ENCODE measurements at places on chromosomes 16 and 17.

GRCh38 chr17:43694081-43694870, 32.6 kb upstream of the MEOX1 start:
- peak; percentile 76 for DNase-seq

DNA sequence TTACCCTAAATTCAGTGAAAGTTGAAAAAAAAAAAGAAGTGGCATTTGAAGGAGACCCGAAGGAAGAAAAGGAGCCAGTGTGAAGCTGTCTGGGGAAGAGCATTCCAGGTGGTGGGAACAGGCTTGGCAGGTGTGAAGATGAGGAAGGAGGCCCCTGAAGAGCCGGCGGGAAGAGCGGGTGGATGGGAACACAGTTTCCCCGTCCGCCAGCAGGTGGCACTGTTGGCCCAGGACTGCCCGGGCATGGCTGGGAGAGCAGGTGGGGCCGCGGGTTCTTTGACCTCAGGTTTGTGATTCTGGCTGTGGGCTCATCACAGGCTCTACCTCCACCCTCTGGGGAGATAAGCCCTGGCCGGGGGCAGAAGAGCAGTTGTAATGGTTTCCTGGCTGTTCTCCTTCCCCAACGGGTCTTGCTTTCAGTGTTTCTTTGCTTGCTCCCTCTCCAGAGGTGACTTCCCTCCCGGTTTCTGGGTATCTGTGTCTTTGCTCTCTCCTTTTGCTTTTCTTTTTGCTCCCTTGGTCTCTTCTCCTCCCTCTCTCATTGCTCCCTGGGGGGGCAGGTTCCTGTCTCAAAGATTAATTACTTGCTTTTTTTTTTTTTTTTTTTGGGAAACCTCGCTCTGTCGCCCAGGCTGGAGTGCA, 32.3 kb downstream of the RAP1GAP2 start:
- DNase-seq: peak; percentile 15

GRCh38 chr16:2213817-2214718, 572 bp downstream of the PGP start:
- DNase-seq: no peak

GRCh38 chr16:25996052-25996451, 304.3 kb downstream of the HS3ST4 start:
- DNase-seq: no peak

GRCh38 chr17:79305768-79306423, 231.3 kb downstream of the ENGASE start:
- DNase-seq: no peak

DNA sequence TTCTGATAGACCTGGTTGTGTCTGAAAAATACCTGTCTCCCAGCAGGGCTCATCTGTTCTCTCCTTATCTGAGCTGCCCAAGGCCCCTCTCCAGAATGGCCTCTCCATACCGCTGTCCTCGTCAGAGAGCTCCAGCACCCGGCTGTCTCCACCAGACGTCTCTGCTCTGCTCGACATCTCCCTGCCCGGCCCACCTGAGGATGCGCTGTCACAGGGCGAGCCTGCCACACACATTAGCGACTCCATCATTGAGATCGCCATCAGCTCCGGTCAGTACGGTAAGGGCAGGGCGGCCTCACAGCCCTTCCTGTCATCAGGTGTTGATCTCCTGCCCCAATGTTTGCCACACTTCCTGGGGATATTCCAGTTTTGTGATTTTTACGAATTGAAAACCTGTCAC, 10.2 kb upstream of the JPT2 start:
- DNase-seq: no peak

All from AG10803 (cell line).